ENCODE measurements at places on chromosomes 16 and 17.

DNA sequence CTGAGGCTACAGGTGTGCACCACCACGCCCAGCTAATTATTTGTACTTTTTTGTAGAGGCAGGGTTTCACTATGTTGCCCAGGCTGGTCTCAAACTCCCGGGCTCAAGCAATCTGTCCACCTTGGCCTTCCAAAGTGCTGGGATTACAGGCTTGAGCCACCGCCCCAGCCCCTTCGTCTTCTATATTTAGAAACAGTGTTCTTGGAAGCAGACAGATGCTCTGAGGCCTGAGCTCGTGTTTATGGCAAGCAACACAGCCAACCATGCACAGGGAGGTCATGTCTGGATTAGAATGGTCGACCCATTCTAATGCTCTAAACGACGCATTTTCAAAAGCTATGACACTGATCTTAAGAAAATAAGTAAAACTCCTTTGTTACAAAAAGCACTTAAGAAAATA is 16.6 kb downstream of the TMEM204 start:
- no peak for DNase-seq

- DNase-seq: no peak
Measured at GRCh38 chr16:48383009-48383876, 2.0 kb downstream of the SIAH1 start.

DNA sequence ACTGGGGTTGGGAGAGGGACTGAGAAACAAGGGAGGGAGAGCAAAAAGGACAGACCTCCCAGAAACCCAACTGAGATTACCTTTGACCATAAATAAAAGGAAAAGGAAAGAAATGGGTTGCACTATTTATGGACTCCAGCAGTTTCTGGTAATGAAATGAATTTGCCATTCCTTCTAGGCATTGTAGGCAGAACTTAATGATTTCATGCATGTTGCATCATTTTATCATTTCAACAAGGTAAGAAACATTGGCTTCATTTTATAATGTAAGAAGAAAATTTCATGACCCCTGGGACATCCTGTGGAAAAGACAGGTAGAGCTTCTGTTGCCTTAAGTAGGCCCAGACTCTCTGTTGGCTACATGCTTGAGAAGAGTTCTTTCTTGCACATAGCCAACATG is 8.2 kb upstream of the CDYL2 start:
- no peak for DNase-seq

GRCh38 chr17:37752482-37752881 is 7.6 kb upstream of the HNF1B start:
- peak; percentile 94 for DNase-seq

DNA sequence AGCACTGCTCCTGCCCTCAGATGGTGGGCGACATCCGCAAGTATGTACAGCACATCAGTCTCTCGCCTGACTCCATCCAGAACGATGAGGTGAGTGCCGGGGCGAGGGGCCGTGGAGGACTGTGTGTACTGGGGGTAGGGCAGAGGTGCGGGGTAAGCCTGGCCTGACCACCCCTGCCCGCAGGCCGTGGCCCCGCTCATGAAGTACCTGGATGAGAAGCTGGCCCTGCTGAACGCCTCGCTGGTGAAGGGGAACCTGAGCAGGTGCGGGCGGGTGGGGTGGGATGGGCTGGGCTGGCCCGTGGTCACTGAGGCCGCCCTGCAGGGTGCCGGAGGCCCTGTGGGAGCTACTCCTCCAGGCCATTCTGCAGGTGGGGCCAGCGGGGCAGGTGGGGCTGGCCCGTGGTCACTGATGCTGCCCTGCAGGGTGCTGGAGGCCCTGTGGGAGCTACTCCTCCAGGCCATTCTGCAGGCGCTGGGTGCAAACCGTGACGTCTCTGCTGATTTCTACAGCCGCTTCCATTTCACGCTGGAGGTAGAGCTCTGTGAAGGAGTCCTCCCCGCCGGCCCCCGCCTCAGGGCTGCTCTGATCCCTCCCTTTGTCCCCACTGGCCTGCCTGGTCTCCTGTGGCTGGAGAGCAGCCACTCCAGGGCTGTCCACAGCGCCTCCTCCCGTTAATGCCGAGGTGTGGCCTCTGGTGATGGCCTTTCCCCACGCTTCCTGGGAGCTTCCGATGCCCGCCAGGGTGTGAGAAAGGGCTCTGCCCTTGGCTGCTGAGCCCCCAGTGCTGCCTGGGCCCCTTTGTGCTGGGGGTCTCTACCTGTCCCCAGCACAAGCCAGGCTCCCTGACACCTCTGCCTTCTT is 5.0 kb downstream of the TSR3 start:
- DNase-seq: no peak

GRCh38 chr16:27449434-27450195 is 47.6 kb downstream of the IL21R start:
- no peak for DNase-seq

- no peak for DNase-seq
Measured at GRCh38 chr17:76417499-76418143, 33.2 kb downstream of the SPHK1 start.

GRCh38 chr17:69908626-69909368 is 166.2 kb upstream of the KCNJ16 start:
- DNase-seq: no peak

DNA sequence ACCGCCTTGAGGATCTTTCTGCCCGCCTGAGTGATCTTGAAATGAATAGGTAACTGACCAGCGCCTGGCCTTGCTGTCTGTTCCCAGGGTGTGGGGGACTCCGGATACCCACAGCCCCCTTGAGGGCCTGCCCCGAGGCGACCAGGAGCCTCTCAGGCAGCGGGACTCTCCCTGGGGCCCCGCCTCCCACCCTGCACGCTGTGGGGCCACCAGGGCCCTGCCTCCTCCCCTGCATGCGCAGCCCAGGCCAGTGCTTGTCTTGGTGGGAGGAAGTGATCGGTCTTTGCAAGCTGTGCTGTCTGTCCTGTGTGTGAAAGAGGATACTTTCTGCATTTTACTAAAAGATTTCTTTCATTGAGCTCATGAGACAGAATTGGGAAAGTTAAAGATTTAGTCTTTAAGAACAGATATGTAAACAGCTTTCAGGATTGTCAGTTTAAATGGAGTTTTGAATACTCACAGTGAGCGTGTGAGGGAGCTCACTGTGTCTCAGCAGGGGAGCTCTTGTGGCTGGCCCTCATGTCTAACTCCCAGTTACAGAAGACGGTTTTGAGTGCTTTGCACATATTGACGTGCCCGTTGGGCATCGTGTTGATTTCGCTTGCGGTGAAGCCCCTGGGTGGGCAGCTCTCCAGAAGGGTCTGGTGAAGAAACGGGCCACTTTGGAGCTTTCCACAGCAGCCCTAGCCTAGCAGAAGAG is 36.1 kb upstream of the CAPN15 start:
- DNase-seq: no peak

DNA sequence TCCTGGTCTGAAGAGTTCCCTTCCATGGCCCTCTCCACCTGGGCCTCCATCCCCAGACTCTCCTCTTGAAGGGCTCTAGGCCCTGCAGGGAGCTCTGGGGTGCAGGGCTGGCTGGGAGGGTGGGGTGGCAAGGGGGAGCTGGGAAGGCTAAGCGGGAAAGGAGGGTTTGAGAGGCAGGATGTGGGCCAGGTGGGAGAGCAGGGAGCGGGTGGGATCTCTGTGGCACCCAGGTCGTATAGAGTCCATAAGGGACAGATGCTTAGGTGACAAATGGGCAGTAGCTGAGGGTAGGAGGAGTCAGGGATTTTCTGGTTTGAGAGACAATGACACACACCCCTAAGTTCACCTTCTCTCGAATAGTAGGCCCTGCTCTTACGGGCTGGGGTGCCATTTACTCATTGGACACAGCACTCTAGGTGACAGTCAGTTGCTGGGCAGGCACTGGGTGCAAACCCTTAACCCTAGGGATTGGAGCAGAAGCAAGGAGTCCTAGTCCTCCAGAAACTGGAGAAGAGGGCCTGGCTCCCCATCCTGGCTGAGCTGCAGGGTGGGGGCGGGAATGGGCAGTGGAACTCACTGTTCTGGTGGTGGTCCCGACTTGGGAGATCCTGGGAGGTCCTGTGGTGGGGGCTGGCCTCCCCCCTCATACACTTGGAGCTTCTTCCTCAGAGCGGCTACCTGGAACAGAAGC is 15.3 kb downstream of the KIF18B start:
- DNase-seq: no peak

- DNase-seq: no peak
Measured at GRCh38 chr17:57530508-57530907, 214.6 kb downstream of the CCDC182 start.

DNA sequence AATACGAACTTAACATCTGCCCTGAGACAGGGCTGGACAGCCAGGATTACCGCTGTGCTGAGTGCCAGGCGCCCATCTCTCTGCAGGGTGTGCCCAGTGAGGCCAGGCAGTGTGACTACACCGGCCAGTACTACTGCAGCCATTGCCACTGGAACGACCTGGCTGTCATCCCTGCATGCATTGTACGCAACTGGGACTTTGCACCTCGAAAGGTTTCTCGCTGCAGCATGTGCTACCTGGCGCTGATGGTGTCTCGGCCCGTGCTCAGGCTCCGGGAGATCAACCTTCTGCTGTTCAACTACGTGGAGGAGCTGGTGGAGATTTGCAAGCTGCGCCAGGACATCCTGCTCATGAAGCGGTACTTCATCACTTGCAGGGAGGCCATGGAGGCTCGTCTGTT is 33.7 kb downstream of the CDRT15L2 start:
- DNase-seq: no peak

DNA sequence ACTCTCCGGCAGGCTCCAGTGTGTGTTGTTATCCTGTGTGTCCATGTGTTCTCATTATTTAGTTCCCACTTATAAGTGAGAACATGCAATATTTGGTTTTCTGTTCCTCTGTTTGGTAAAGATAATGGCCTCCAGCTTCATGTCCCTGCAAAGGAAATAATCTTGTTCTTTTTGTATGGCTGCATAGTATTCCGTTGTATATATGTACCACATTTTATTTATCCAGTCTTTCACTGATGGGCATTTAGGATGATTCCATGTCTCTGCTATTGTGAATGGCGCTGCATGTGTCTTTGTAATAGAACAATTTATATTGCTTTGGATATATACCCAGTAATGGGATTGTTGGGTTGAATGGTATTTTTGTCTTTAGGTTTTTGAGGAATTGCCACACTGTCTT is 807.3 kb upstream of the CA10 start:
- no peak for DNase-seq

DNA sequence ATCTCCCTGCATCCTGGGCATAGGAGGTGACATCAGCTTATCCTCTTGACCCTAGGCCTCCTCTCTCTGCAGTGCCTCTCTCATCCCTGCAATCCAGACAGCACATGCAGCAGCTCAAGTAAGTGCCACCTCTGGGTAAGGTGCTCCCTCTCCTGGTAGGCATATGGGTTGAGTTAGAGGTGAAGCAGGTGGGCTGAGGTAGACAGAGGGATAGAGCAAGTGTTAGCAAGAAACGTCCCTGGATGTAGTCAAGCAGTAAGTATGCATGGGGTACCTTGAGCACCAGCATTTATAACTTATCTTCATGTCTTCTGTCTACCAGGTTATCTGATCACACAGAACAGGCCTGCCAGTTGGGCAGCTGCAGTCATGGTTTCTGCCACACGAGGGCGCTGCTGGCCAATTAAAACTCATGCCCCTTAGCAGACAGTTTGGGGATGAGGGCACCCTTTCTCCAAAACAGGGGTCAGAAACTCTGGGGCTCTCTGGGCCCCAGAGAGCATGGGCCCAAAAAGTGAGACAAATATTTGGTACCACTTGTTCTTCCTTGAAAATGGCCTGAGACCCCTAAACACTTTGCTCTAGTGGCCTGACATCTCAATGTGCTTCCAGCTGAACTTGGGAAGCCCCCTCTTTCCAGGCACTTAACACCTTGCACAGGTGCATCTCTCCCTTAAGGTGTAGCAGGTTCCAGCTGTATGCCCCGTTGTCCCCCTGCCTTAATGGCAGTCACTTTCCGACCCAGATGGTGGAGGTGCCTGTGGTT is 59.8 kb downstream of the NEUROD2 start:
- peak; percentile 50 for DNase-seq

DNA sequence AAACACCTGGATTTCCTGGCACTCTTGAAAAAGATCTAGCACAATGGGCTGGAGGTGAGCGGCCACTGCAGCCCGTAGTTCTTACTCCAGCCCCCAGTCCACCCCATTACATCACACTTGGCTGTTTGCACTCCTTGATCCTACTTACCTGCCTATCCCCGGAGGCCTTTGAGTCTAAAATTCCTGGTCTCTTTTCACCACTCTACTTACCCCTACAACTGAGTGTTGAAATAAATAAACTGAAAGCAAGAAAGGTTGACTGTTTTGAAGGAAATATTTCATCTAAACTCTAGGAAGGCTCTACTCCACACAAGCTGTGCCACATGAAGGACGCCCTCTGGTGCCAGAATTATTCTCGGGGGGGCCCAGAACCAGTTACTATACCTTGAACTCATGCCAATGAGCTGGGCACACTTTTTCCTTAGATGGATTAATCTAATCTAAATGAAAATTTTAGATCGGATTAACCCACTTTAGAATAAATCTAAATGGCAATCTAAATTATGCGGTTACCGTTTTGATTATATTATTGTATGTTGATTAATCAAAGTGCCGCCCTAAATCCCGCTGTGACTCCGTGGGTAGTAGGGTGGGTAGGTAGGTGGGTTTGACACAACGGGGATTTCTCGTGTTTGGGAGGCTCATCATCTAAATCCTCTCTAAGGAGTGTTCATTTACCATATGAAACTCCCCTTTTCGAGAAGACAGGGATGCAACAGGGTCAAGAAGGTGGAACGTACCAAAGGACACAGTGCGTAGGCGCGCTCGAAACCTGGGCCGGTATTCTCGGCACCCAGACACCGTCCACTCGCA is 651 bp upstream of the EIF1 start:
- no peak for DNase-seq

GRCh38 chr16:56424404-56424764 is 961 bp downstream of the AMFR start:
- no peak for DNase-seq

- DNase-seq: no peak
Measured at GRCh38 chr17:72487731-72488494, 367.1 kb downstream of the SOX9 start.

DNA sequence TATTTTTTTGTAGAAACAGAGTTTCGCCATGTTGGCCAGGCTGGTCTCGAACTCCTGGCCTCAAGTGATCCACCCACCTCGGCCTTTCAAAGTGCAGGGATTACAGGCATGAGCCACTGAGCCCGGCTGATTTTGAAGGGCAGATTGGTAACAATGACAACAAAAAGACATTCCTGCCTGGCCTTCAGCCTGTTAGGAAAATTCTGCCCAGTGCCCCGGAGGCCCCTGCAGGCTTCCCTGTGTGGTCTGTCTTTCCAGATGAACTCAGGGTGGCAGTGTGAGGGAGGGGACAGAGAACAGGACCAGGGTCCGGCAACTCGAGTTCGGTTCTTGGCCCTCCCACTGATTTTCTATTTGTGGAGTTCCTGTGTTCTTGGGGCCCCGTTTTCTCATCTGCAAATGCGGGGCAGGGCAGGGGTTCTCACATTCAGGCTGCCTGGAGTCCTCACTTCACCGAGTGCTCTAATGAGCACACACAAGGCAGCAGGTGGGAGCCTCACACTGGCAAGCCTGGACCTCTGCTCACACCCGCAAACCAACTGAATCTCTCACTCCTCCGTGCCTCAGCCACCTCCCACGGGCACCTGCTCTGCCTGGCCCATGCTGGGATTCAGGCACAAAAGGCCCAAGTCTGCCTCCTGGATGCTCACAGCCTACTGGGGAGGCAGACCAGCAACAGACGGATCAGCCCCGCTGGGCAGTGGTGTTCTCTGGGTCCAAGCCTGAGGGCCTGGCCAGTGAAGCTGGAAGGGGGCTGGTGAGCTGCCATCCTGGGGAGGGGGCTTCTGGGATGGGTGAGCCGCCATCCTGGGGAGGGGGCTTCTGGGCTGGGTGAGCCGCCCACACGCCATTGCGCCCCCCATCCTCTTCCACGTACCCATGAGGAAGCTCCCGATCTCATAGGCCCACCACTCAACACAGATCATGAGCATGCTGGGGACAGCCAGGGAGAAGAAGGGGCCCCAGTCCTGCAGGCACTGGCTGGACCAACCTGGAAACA is 10.3 kb downstream of the SLC47A2 start:
- DNase-seq: no peak

All from H54 (cell line).